ENCODE measurements at places on chromosomes 1 and 21.

DNA sequence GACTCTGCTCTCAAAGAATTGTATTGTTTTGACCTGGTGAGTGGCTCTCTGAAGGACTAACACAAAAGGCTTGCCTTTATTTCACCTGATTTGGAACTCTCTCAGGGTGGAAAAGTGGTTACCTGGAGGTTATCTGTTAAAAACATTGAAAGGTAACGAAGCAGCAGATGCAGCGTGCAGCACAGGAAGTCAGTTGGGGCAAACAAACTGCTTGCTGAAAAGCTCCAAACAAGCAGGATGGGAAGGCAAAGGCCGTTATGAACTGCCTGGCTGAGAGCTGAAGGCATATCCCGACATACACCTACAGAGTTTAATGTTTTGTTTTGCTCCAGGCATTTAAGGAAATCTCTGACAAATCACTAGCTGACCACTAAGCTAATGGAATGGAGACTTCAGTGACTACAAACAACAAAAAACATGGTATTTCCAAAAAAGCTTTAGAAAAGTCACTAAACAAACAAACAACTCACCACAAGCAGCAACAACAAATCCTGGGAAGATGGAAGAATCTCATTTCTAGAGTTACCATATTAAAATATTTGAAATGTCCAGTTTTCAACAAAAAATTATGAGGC, 44.3 kb upstream of the BATF3 start:
- no peak for DNase-seq

- no peak for DNase-seq
Observed at GRCh38 chr1:118184739-118185083, 317 bp downstream of the SPAG17 start.

- no peak for DNase-seq
Observed at GRCh38 chr1:196515904-196516303, 92.3 kb downstream of the KCNT2 start.

DNA sequence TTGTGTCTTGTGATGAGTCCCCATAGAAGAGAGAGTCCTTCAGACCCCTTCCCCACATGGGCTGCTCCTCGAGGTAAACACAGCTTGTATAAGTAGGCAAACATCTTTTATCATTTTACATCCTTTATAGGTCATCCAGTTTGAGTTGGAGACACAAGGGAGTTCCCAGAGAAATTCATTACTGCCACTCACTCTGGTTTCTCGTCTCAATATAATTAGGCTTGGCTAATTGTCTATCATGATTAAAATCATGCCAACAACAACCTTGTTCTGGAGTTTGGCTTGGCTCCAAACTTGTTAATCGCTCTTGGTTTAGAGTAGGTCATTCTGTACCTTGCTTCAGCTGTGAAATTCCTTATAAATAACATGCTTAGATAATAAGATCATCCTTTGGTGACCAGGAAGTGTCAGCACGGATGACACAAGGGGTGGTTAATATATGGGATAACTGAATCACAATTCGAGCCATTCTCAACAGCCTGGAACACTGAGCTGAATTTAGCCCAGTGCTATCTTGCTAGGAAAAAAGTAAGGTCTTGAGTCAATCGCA, 70.7 kb upstream of the DAB1 start:
- DNase-seq = no peak

GRCh38 chr1:245060684-245061374, 94.0 kb upstream of the KIF26B start:
- DNase-seq = no peak

GRCh38 chr1:220813013-220813412, 26.3 kb downstream of the MTARC1 start:
- DNase-seq = no peak

- no peak for DNase-seq
Observed at GRCh38 chr1:55990007-55990406, 589.4 kb downstream of the PLPP3 start.

- DNase-seq = no peak
Observed at GRCh38 chr1:56511766-56512165, 67.6 kb downstream of the PLPP3 start.

- no peak for DNase-seq
Observed at GRCh38 chr1:27246194-27246593, 11.8 kb downstream of the WDTC1 start.
